ENCODE measurements at places on chromosomes 2 and 18.

DNA sequence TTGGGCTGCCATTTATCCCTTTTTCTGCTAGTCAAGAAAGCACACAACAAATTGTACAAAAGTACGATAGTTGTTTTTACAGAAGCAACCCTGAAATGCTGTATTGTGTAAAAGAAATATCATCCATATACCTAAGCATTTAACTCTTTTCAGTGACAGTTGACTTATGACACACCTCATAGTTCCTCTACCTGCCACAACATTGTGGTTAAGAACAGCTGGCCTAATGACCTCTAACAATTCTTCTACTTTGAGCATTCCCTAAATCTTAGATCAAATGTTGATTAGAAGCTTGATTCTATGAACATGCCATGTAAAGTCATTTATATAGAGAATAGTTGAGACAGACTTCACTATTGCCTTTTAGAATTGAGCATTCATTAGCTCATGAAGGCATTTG, 165.9 kb upstream of the SETBP1 start:
- DNase-seq, result no peak

GRCh38 chr2:19649142-19649541, 252.6 kb downstream of the TTC32 start:
- no peak for DNase-seq

GRCh38 chr2:15750822-15751329, 159.2 kb downstream of the DDX1 start:
- no peak for DNase-seq

- no peak for DNase-seq
These were observed 142.7 kb upstream of the CREB1 start for GRCh38 chr2:207387001-207387571.

GRCh38 chr2:120898961-120899750, 163.5 kb downstream of the GLI2 start:
- no peak for DNase-seq

GRCh38 chr2:233602076-233602475, 15.4 kb upstream of the UGT1A8 start:
- DNase-seq, result no peak

GRCh38 chr2:229235131-229235914, 35.8 kb downstream of the PID1 start:
- no peak for DNase-seq

DNA sequence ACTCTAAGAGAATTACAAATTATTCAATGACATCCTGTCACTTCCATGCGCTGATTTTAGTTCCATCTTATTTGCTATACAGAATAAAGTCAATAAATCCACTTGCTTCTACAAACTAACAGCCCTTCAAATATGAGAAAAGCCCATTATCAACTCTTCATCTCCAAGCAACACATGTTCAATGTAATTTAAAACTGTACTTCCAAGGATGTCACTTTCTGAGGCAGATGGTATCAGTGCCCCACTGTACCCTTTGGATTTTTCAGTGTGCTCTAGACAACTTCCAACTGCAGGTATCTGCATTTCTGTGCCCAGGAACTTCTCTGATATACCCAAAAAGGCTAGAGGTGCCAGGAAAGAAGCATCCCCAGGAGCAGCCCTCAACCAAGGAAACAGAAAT, 87.6 kb downstream of the SMAD2 start:
- DNase-seq, result no peak

- no peak for DNase-seq
These were observed 14.3 kb upstream of the C2orf80 start for GRCh38 chr2:208204166-208204565.

DNA sequence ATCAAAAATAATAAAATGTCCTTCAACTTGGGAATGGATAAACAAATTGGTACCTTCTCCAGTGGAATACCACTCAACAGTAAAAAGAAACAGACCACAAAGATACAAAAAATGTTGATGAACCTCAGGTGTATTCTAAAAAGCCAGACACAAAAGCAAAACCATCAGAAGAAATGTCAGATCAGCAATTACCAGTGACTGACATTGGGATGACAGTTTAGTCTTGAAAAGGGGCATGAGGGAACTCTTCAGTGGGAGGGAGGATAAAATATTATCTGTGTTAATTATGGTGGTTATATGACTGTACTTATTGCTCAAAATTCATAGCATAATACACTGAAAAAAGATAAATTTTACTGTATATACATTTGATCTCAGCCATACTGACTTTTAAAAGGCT, 473.0 kb downstream of the TMX3 start:
- no peak for DNase-seq

- DNase-seq, result peak; percentile 80
These were observed 181.4 kb downstream of the SMAD2 start for GRCh38 chr18:47748847-47749599.

- no peak for DNase-seq
These were observed 241.0 kb downstream of the GLI2 start for GRCh38 chr2:120976501-120977307.

GRCh38 chr18:42412896-42413295, 457.9 kb downstream of the PIK3C3 start:
- no peak for DNase-seq

DNA sequence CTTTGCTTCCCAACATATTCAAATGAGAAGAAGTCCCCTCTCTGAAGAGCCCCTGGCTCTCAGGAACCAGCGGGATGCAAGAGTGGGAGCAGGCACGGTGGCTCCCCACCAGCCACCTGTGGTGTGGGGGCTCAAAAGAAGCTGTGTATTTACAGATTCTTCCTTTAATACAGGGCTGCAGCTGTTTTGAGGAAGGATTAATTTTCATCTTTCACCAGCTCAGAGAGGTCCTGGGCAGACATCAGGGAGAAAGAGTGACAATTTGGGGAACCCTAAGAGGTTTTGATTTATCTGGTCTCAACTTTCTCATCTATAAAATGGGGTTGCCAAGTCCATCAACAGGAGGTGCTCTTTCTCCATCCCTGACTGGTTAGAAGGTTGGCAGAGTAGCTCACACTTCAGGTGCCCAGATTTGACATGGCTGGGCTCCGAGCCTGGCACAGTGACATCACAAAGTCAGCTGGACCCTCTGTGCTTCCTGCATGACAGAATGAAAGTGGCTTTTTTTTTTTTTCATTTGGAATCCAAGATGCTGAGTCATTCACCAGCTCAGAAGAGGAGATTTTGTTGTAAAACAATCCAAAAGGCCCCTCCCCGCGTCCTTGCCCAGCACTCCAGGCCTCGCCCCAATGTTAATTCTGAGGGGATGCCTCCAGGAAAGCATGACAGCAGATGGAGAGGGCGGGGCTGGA, 15.5 kb upstream of the SIX2 start:
- DNase-seq, result no peak

DNA sequence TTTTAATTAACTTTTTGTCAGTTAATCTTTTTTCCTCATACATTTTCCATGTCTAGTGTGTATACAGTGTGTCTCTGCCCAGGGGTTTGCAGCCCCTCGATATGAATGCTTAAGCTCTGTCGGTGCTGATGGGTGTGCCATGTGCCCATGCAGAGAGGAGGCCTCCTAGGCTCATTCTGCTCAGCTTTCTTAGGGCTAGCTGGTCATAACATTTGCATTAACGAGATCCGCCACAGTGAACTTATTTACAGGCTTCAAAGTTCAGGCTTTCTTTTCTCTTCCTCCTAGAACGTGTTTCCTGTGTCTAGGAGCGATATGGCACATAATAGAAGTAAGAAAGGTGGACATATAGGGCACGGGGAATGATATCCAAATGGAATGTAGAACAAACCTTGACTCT, 783.3 kb downstream of the PLCL1 start:
- DNase-seq, result no peak

DNA sequence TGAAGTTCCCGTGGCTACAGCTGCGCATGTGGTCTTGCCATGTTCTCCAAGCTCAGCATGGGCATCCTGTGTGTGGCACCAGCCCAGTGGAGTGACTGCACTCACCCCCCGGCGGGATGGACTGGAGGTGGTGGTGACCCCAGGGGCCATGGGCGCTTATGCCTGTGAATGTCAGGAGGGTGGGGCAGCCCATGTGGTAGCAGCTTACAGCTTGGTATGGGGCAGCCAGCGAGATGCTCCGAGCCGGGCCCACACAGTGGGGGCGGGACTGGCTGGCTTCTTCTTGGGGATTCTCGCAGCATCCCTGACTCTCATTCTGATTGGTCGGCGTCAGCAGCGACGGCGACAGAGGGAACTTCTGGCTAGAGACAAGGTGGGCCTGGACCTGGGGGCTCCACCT, 25.6 kb downstream of the SEMA4F start:
- no peak for DNase-seq

DNA sequence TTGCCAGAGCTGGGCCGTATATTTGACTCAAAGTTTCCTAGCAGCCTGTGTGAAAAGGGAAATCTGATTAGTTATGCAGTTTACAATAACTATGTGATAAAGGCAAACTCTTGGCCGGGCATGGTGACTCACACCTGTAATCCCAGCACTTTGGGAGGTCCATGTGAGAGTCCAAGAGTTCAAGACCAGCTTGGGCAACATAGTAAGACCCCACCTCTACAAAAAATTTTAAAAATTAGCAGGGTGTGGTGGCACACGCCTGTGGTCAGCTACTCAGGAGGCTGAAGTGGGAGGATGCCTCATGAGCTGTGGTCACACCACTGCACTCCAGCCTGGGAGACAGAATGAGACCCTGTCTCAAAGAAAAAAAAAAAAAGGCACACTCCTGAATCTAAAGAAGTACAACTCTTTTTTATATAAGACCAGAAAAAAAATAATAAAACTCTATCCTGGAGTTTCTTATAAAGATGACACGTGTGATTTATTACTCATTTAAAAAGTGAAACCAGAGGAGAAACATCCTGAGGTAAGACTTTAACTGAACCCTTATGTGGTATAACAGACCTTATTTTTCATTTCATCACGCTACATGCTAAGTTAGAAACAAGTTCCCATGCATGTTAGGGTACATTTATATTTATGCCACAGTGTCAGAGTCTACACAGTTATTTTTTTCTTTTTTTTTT, 32.6 kb upstream of the KCMF1 start:
- peak; percentile 48 for DNase-seq

GRCh38 chr18:5061785-5062184, 135.3 kb downstream of the AKAIN1 start:
- no peak for DNase-seq

DNA sequence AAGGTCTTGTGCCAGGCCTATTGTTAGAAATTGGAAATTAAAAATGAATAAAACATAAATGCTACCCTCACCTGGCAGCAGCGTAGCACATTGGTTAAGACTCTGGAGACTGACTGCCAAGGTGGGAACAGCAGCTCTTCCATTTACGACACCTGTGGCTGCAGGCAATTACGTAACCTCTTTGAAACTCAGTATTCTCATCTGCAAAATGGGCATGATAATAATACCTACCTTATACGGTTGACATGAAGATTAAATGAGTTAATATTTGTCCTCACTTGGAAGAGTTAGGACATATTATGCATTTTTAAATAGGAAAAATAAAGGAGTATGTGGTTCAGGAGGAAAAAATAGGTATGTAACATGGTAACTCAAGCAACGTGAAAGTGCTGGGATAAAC, 279.3 kb upstream of the NCKAP5 start:
- no peak for DNase-seq

- DNase-seq, result no peak
These were observed 40.0 kb downstream of the LBH start for GRCh38 chr2:30271301-30271700.

DNA sequence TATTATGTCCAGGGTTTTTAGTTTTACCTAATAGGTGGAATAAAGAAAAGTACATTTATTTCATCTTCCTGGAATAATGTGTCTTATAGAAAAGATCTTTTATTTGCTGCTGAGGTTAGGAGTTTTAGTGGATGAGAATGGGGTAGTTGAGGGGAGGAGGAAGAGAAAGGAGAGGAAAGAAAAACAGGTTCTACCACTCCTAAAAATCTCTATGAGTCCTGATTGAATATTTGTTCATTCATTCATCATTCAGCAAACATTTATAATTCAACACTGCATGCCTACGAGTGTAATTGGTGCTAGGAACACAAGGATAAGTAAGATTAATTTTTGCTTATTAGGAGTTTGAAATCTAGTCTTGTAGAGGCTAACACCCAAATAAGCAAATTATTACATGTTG, 45.2 kb upstream of the SLC4A10 start:
- no peak for DNase-seq

GRCh38 chr2:170928036-170928823, 823 bp upstream of the GORASP2 start:
- DNase-seq, result no peak

- DNase-seq, result no peak
These were observed 8.8 kb downstream of the TXNDC2 start for GRCh38 chr18:9894454-9895068.

GRCh38 chr2:220246386-220246785, 619.0 kb downstream of the SLC4A3 start:
- DNase-seq, result no peak

DNA sequence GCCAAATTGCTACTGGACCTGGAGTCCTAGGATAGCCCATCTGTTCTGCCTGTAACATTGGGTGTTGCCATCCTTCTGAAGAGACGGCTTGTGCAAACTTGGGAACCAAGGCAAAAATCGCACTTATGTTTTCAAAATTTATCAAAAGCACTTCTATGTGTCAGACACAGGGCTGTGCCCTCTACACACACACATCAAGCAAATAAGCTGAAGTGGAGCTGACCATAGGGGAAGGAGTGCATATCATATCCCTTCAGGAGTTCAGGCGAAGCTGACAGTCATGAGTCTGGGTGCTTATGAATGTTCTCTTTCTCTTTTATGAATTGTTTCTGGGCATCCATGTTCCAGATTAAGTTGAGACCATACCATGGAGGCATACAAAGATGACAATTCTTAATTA, 247.9 kb downstream of the CYRIA start:
- DNase-seq, result no peak

GRCh38 chr2:17309741-17310339, 208.4 kb downstream of the RAD51AP2 start:
- no peak for DNase-seq

DNA sequence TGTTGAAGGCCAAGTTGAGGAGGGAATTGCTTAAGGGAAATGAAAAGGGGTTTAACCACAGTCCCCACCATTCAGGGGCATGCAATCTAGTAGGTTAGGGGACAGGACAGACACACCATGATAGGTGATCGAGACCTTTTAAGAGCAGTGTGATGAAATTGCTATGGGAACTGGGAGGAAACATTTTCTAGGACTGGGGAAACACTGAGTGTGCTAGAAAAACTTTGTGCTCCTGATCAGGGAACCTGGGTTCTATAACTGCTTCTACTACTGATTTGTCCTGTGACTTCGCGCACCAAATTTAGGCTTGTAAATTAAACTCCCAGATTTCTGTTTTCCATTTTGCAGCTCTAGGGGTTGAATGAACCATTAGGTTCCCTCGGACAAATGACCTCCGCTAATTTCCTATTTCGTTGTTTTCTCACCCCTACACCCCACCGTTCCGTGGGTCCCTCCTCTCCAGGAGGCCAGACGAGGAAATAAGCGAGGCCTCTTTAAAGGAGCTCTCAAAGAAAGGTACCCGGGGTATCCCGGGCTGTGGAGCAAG, 371 bp upstream of the LCLAT1 start:
- DNase-seq, result peak; percentile 6

DNA sequence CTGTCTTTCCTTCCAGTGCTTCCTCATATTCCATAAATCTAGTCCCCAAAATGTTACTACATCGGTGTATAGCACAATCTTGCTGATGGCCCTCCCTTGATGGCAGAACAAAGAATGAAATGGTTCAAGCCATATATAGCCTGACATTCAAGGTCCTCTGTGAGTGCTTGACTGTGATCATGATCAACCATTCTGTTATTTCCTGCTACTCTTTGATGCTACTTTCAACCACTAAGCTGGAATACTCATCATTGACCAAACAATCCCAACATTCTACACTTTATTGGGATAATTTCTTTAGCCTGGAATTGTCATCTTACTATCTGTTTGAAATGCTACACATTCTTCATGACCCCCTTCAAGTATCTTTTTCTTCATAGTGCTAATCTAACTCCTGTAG, 633.9 kb downstream of the PLCL1 start:
- DNase-seq, result no peak

Measured in CD4-positive, alpha-beta T cell treated with Interleukin-15 for 4 hours (primary cell).